Naive thymus-derived CD4-positive, alpha-beta T cell (primary cell): ENCODE measurements at places on chromosomes 6 and 20. TPM values are rescaled to one million over a fixed set of nuclear protein-coding genes. Genes with fewer than 3 reads are reported as not detected.

The LRRC73 gene
- polyA plus RNA-seq, result not detected

The C2 gene
- not detected for polyA plus RNA-seq

The ERVFRD-1 gene
- 0.33 TPM for polyA plus RNA-seq

The SRSF12 gene
- 0.05 TPM for polyA plus RNA-seq

The RHAG gene
- not detected for polyA plus RNA-seq

The SLC32A1 gene
- not detected for polyA plus RNA-seq
